ENCODE measurements at places on chromosomes 11 and 22. TPM values are rescaled to one million over a fixed set of nuclear protein-coding genes. Genes with fewer than 3 reads are reported as not detected.
A peak's percentile ranks its signal among the peaks of the same experiment; 100 is the strongest.

DNA sequence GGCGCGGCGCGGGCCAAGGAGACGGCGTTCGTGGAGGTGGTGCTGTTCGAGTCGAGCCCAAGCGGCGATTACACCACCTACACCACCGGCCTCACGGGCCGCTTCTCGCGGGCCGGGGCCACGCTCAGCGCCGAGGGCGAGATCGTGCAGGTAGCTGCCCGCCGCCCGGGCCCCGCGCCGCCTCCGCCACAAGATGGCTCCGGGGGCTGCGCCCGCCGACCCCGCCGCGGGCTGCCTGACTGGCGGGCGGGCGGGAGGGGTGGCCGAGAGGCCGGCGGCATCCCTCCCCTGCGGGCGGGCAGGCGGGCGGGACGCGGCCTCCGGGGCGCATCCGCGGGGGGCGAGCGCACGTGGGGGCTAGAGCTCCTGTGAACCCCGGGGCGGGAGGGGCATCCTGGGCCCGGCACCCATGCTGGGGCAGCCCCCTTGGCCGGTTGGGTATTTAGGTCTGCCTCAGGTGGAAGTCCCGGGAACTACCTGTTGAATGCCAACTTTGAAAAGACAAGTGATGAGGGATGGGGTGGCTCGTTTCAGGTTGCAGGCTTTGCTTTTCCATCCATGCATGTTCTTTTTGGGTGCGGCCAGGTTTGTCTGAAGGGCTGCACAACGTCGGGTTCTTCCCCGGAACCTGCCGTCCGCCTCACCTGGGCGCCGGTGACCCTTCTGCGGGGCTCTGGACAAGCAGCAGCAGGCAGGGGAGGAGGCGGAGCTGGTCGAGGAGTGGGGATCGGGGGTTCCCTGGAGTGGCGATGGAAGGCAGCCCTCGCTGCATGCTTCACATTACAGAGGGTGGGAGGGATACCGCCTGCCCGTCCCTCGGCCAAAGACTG lies 760 bp downstream of the ZNRF3 start:
- no peak for DNase-seq

DNA sequence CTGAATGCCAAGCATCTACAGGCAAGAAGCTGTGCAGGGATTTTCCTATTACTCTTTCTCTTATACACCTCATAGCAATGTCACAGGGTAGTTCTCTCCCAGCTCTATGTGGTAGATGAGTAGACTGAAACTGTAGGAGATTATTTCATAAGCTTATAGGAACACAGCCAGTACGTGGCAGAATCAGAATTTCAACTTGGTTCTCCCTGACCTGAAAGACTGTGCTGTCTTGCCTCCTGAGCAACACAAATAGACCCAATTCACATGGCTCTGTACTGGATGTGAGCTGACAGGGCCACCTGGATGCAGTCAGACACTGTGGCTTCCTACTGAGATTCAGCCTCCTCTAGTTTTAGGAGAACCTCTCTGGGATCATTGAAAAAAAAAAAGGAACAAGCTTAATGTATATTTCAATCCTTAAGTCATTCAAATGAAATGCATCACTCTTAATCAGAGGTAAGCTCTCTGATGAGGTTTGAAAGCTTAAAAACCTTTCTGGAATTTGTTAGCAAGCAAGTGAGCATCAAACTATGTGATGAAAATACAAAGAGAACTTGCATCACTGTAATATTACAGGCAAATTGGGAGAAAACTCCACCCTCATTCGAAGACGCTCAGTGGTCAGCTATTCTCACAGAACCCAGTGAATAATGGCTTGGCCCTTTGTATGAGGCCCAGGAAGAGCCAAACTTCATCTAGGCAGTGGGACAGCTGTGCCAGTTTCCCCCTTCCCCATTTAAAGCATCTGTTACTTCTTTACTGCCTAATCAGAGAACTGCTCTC lies 1039.3 kb downstream of the NTM start:
- no peak for DNase-seq

DNA sequence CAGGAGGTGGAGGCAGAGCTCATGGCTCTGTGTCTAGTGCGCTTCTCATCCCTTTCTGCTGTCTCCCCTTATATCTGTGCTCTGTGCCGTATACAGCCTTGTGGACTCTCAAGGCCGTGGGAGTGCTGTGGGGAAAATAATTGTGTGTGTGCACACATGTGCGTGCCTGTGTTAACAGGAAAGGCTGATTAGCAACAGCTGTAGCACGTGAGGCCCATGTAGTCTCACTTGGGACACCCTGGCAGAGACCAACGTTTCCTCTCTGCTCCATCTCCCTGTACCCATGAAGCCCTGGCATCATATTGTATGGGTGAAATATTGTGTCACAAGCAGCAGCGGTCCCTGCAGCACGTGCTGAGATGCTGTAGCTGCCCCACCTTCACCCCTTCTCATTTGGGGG lies 109.3 kb downstream of the LRRC32 start:
- peak; percentile 55 for DNase-seq

DNA sequence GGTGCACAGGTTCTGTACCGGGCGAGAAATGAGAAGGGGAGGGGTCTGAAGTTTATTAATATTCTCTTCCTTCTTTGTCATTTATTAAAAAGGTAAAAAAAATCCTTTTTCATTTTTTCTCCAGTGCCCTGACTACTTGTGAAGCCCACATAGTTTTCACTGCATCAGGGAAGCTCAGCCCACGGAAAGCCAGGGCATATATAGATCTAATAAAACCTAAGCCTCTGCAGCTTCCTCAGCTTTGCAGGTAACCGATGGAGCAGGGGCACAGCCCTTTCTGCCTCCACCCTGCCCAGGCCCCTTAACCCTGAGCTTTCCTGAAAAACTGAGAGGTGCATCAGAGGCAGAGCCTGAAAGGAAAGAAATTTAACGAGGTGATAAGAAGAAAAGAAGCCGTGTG lies 140.1 kb downstream of the NXPE2 start:
- DNase-seq, result no peak

- no peak for DNase-seq
These were observed 5.1 kb upstream of the SLC22A8 start for GRCh38 chr11:63020671-63021291.

- DNase-seq, result no peak
These were observed 24.7 kb downstream of the OR8B2 start for GRCh38 chr11:124359566-124359965.

The LRRC56 gene
- 0.26 TPM for total RNA-seq

The AP1B1 gene
- total RNA-seq, result 124 TPM

All from dermis microvascular lymphatic vessel endothelial cell (primary cell).